ENCODE measurements at places on chromosomes 2 and 18.

DNA sequence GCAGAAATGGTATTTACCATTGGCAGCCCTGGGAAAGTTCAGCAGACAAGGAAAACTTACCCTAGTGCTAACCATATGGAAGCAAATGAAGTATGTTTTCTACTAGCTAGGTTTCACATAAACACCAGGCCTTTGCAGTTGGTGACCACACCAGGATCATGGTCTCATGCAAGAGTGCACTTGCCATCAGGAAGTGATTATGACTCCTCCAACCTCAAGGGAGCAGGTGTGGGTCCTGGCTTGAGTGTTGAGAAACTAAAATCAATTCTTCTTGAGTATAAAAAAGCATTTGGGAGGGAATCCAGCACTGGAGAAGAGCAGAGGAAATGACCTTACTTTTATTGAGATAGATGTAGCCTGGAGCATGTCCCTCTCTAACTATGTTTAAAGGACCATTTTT lies 56.8 kb upstream of the SPAG16 start:
- DNase-seq, result no peak

DNA sequence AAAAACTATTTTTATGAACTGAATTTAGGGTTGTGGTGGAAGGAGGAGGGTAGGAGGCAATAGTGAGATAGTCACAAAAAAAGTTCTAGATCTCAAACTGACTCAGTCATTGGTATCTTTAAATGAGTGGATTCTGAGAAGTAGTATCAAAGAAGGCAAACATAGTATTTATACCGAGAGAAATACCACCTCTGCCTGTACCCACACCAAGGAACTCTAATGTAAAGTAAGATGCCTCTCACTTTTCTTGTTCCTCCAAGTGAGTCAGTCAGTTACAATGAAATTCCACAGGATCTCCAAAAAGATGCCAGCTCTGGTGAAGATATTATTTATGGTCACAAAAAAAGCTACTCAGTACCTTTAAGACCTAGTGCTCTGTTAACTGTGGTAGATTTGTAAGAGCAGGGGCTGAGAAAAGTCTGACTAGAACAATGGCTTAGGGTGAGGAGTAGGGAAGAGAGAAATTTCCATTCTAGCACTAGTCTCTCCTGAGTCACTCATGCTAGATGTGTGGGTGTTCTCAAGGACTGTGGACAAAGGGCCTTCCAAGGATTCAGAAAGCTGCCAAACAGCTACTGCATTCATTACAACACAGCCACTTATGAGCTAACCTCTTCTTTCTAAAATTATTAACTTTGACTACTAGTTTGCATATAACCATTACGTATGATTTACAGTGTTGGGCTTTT lies 36.3 kb downstream of the YWHAQ start:
- no peak for DNase-seq

DNA sequence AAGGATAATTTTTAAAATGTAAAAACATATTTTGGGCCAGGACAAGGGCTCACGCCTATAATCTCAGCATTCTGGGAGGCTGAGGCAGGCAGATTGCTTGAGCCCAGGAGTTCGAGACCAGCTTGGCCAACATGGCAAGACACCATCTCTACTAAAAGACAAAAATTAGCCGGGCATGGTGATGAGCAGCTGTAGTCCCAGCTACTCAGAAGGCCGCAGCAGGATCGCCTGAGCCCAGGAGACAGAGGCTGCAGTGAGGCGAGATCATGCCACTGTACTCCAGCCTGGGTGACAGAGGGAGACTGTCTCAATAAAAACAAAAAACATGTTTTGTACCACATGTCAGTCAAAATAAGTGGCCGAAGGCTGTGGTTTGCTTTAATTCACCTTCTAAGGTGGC lies 122.5 kb downstream of the HDAC4 start:
- DNase-seq, result no peak

DNA sequence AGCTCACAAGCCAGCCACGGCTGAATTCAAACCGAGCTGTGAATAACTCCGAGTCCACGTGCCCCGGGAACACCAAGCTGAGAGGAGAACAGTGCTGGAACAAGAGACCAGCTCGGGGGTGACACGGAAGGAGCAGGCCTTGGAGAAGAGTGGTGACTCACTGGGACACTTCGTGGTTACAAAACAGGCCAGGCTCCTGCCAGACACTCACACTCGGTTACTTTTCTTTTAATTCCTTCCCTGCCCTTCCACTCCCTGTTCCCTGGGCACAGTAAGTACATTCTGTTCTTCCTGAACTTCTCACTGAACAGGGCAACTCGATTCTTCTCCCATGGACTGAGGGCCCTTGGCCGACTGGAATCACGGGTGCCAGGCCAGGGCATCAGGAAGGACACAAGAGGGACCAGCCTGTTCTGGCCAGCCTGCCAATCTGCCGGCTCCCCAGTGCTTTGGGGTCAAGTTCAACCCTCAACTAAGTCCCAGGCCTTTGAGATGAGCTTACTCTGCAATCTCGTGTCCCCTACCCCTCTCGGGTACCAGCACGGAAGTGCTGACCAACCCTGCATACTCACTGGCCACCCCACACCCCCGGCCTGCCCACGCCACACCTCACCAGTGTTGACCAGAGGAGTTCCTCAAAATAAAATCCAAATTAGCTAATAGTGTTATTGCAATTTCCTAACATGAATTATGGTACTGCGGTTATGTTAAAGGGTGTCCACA lies 87.5 kb downstream of the TFCP2L1 start:
- DNase-seq, result no peak

- peak; percentile 30 for DNase-seq
Measured at GRCh38 chr2:241762321-241762932, 14.2 kb upstream of the GAL3ST2 start.

Data from H7 (cell line).